ENCODE measurements at places on chromosomes 3 and 15. TPM values are rescaled to one million over a fixed set of nuclear protein-coding genes. Genes with fewer than 3 reads are reported as not detected.

DNA sequence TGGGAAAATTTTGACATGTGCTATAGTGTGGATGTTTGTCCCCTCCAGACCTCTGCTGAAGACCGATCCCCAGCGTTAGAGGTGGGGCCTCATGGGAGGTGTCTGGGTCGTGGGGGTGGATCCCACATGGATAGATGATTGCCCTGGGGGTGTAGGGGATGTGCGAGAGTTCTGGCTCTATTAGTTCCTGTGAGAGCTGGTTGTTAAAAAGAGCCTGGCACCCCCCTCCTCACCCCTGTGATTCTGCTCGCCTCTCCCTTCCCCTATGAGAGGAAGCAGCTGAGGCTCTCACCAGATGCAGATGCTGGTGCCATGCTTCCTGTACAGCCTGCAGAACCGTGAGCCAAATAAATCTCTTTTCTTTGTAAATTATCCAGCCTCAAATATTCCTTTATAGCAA lies 67.4 kb downstream of the ATP10A start:
- no peaks in the 10 kb centered on the region for H3K27me3 ChIP-seq
- H3K27ac ChIP-seq: peak overlapping the region; percentile 54
- H3K36me3 ChIP-seq: no peaks in the 10 kb centered on the region
- H3K4me3 ChIP-seq: no peak overlapping the region
- peaks cover 64% of the 10 kb centered on the region for H3K4me1 ChIP-seq

GRCh38 chr15:40618906-40619305 lies 24.9 kb downstream of the KNL1 start:
- no peaks in the 10 kb centered on the region for H3K36me3 ChIP-seq
- DNase-seq: no peak
- no peak overlapping the region for H3K4me3 ChIP-seq
- H3K4me1 ChIP-seq: no peaks in the 10 kb centered on the region

CADM2 gene
- total RNA-seq: 0.55 TPM

- peaks cover 2% of the 10 kb centered on the region for H3K27me3 ChIP-seq
- peaks cover 4% of the 10 kb centered on the region for H3K36me3 ChIP-seq
- no peak overlapping the region for H3K27ac ChIP-seq
- H3K4me3 ChIP-seq: no peak overlapping the region
- DNase-seq: no peak
- no peaks in the 10 kb centered on the region for H3K4me1 ChIP-seq
Observed at GRCh38 chr3:11671648-11672100, 28.0 kb upstream of the VGLL4 start.

ACOX2 gene
- total RNA-seq: not detected

DNA sequence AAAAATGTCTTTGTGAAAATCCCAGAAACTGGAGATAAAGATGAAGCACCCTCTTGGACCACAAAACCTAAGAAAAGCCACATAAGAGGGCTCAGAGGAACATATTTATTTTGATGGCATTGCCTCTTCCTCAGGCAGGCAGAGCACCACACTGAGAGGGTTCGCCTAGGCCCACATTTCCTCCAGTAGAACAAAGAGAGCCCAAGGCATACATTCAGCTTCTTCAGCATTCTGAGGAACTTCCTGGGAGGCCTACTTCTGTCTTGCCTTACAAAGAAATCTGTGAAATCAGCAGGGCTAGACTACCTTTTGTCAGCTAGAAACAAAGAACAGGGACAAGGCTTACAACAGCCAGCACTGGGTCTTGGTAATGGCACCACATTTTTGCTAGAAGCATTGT lies 1325.3 kb downstream of the SI start:
- no peaks in the 10 kb centered on the region for H3K4me1 ChIP-seq
- no peak for DNase-seq
- no peak overlapping the region for H3K4me3 ChIP-seq
- H3K27ac ChIP-seq: no peak overlapping the region
- H3K27me3 ChIP-seq: no peaks in the 10 kb centered on the region

NR2E3 gene
- not detected for total RNA-seq
